CD4-positive, alpha-beta T cell (primary cell): ENCODE measurements at places on chromosomes 7 and 10.
A peak's percentile ranks its signal among the peaks of the same experiment; 100 is the strongest.

DNA sequence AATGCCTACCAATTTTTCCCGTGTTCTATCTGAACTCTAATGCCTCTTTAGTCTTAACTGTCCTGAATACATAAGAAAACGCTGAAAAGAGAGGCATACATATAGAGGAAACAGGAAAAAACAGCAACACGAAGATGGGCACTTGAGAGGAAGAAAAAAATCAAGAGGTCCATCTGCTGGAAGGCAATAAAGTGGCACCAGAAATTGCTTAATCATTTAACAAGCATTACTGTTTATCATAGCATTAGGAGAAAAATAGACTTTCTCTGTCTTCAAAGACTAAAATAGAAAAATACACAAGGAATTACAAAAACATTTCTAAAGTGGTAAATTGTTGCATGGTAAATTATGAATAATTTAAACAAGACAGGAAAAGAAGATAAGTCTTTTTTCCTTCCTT lies 35.0 kb downstream of the NSUN6 start:
- DNase-seq = no peak

- DNase-seq = peak; percentile 38
These were observed 1.4 kb downstream of the APBB1IP start for GRCh38 chr10:26439406-26440087.

DNA sequence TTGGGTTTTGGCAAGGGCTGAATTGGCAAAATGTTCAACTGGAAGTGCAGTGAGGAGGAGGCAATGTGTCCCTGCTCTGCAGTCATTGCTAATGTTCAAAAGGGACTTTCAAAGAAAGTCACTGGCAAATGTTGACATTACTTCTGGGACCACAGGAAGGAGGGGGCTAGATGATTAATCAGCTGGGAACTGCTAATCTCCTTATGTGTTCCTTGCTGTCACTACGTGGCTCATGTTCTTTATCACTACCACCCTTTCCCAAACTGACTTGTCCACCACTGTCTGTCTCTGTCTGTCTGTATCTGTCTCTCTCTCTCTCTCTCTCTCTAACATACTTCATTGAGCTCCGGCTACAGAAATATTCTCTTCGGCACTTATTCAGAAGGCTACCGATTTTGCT lies 86.9 kb upstream of the MTPN start:
- DNase-seq = no peak

DNA sequence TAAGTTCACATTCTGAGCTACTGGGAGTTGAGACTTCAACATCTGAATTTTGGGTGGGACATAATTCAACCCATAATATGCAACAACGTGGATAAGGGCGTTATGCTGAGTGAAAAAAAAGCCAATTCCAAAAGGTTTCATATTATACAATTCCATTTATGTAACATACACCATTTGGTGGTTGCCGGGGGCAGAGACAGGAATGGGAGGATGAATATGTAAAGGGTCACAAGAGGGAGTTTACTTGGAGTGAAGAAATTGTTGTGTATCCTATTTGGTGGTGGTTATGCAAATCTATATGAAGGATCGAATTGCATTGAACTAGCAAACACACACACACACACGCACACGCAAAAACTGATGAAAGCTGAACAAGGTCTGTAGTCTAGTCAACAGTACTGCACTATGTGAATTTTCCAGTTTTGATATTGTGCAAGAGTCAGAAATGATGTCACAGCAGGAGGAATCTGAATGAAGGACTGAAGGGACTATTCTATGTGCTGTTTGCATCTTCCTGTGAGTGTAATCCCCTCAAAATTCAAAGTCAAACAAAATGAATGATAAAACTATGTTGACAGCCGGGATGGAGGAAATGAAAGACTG lies 249.2 kb upstream of the HABP2 start:
- DNase-seq = peak; percentile 36

DNA sequence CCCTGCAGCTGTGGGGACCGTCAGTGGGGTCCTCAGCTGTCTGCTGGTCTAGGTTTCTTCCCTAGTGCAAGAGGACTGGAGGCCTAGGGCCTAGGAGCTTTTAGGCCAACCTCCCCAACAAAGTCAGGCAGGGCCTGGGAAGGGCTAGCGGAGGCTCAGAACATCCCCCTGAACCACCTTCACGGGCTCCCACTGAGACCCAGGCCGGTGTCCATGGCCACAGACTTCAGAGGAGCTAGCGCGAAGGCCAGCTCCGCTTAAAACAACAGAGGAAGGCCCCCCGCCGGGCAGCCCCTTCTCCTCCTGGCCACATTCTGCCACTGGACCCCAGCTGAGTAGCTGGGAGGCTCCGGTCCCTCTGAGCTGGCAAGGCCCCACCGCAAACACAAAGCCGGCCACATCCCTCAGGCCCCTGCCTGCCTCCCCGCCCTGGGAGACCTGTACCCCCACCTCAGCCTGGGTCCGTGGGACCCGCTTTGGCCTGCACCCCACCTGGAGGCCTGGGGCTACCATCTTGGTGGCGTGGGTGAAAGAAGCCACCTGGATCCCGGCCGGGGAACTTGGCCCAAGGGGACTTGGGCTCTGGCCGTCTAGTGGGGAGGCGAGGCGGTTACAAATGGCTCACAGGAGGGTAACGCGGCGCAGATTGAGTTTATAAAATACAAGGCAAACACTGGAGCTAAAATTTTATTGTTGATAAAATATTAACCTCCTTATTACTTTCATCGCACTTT lies 5.4 kb upstream of the UNCX start:
- no peak for DNase-seq

- no peak for DNase-seq
These were observed 164.4 kb upstream of the FEZF1 start for GRCh38 chr7:122468945-122469344.

DNA sequence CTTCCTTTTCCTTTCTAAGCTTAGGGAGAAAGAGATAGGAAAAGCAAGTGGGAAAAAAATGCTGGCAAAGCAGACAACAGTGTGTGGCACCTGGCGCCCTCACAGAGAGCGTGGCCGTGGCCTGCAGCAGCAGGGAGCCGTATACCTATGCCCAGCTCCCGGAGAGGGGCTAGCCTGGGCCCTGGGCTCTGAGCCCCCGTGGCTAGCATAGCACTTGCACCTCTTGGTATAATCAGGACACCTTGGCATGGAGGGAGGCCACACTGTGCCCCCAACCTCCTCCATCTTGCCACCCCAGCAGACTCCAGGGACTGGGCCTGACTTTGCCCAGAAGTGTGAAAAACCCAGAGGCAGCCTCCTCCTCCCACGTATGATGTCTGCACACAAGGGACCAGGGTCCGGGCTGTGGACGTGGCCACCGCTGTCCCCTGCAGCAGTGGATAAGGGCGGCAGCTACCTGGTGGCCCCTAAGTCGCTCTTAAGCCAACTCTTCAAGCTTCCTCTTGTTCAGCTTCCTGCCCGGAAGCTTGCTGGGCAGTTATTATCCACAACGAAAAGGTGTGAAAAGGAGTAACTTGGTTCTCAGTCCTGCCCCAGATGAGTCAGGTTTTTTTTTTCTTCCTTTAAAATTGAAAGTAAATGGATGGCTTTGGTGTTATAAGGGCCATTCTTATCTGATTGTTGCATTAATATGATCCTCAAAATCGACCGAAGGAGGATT lies 249.1 kb upstream of the PITRM1 start:
- DNase-seq = no peak

DNA sequence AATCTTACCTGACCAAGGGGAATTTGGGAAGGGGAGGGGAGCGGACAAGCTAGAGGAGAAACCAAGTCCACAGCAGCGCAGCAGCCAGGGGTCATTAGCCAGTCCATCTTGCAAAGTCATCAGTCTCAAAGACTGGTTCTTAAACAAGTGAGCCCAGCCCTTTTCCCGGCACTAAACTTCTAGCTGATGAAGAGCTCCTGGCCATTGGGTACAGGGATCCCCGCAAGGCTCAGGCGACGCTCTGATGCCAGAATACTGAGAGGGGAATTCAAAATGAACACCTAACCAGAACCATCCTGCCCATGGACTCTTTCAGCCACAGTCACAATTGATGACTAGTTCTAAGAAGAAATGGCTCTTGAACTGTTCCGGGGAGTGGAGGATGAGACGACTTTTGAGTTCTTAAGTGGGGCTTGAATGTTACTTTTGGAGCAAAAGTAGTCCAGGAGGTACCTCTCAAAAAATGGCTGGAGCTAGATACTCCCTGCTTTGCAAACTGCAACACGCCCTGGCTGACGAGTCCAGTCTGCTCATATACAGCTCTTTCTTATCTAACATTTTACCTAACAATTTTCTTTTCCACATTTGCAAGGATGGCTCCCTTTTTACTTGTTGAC lies 2.5 kb upstream of the TWIST1 start:
- no peak for DNase-seq

GRCh38 chr10:113475381-113475807 lies 77.5 kb upstream of the HABP2 start:
- no peak for DNase-seq

DNA sequence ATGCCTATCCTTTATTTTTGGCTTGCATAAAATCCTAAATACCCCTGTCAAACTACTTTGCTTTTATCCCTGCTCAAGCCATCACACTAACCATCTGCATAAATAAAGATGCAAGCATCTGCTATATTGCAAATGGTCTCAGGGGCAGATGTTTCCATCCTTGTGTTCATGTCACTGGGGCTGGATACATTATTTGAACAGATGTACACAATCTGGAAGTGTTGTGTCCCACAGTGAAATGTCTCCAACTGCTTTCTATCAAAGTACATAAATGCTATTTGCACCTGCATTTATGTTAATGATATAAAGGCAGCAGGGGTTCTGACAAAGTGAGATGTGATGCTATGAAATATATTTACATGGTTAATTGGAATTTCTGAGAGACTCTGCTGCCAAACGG lies 163.1 kb downstream of the ZNF438 start:
- DNase-seq = no peak

GRCh38 chr7:148434181-148434757 lies 156.3 kb upstream of the C7orf33 start:
- no peak for DNase-seq

GRCh38 chr7:36286226-36286625 lies 103.4 kb upstream of the ANLN start:
- peak; percentile 67 for DNase-seq

- no peak for DNase-seq
These were observed 70.3 kb downstream of the OGDH start for GRCh38 chr7:44676776-44677175.

- DNase-seq = no peak
These were observed 10.0 kb upstream of the DUSP5 start for GRCh38 chr10:110487411-110488331.

DNA sequence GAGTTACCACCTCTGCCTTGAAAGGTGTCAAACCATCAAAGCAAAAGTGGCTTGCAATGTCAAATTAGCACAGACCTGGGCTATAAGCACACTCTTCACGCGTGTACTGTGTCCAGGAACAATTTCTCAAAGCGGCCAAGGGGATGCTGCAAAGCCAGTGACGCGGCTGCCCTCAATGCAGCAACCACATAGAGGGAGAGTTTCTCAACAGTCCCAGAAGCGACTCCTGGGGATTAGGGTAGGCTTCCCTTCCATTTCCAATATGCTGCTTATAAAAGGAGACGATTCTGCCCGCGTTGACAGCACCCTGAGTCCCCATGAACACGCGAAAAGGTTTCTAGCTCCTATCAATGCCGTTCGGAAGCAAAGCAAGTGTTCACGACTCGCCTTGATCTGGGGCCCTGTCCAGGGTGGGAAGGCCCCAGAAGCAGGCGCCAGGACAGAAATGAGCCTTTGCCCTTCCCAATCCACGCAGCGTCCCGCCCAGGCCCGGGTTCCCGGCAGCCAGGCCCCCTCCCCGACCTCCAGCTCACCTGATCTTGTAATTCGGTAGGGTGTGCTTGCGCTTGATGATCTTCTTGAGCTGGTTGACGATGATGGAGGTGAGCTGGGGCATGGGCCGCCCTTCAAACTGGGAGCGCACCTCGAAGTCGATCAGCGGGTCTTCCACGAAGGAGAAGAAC lies 1.3 kb downstream of the PDZD8 start:
- peak; percentile 14 for DNase-seq

DNA sequence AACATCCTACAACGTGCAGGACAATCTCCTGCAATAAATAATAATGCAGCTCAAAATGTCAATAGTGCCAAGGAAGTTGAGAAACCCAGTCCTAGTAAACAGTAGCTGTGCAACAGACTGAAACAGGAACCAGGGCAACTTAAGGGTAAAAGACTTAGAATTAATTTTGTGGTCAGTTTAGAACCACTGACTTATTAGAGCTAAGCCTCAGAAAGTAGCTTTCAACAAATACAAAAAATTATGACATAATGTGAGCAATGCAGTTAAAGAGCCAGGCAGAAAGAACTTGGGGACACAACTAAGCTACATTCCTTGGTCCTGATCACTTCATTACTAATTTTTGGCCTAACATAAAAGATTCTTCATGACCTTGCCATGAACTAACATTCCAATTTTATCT lies 195.4 kb downstream of the MACC1 start:
- no peak for DNase-seq

DNA sequence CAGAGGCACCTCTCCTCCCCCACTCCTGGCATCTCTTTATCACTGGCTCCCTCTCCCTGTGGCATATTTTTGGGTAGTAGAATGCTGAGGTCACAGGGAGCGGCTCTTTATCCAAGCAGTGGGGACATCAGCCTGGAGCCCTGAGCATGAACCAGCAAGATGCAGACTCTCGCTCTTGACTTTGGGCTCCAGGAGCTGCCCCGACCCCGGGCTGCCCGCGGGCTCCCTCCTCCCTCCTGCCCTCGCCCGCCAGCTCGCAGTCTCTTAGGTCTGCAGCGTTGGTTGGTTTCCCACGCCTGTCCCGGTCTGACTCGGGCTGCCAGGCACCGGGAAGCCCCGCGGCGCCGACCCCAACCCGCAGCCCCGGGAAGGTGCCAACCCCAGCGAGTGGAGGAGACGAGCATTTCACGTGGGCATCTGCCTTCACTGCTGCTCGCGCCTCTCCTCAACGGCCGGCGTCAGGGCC lies 1.3 kb downstream of the INSYN2A start:
- no peak for DNase-seq

DNA sequence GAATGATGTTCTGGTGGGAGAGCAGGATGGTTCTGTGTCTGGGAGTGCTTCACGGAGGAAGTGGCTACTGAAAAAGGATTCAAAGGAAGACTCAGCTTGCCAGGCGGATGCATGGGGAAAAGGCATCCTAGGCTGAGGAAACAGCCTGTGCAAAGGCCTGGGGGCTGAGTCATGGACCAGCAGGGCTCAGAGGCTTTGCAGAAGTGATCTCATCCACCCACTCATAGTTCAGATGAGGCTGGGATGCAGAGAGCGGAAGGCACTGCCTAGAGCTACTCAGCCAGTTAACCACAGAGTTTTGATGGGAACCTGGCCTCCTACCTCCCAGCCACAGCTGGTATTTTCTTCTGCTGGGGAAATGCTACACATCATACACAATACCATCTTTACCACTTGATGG lies 15.8 kb upstream of the ADAMTS14 start:
- no peak for DNase-seq
